ENCODE measurements at places on chromosomes 1 and 21.

DNA sequence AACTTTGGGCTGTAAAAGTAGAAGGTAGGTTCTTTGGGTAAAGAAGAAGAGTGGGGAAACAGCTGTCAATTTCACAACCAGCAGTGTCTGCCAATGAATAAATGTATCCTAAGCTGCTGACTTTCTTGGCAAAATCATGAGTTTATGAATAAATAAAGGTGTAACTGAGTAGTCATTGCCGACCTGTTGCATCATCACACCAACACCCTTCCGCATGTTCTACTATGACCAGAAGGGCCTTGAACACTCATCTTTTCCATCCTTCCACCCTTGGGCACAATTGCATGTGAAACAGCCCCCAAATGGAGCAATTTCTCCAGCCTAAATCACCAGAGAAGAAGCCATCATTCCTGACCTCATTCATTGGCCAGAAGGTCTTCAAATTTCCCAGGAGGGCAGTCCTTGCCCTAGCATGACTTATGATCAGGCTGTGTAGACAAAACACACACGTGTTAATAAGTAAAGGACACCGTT is 31.2 kb upstream of the QSOX1 start:
- no peak for DNase-seq

DNA sequence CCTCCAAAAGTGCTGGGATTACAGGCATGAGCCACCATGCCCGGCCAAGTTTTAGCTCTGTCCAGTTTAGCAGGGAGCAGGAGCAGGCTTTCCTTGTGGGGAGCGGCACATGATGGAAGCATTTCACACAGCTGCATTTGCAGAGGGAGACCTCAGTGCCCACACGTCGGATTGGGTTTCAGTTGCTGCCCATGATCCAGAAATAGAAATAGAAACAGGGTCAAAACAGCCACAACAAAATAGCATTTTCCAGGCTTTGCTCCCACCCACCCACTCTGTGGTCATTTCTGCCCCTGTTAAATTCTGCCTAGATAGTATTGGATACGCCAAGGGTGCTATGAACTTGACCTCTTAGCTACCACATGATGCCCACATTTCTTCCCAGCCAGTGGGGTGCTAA is 128.4 kb downstream of the CNIH3 start:
- DNase-seq: no peak

- no peak for DNase-seq
These were observed 89.3 kb downstream of the HMCN1 start for GRCh38 chr1:185823467-185823866.

GRCh38 chr1:101081496-101082488 is 56.2 kb upstream of the DPH5 start:
- DNase-seq: no peak

GRCh38 chr1:14887764-14888350 is 265.7 kb upstream of the TMEM51 start:
- no peak for DNase-seq

- DNase-seq: no peak
These were observed 46.4 kb upstream of the SIPA1L2 start for GRCh38 chr1:232676307-232676706.

- no peak for DNase-seq
These were observed 6.8 kb downstream of the BACH1 start for GRCh38 chr21:29305561-29305960.

- no peak for DNase-seq
These were observed 59.2 kb downstream of the IVNS1ABP start for GRCh38 chr1:185257950-185258208.

- DNase-seq: no peak
These were observed 29.1 kb upstream of the NEK2 start for GRCh38 chr1:211704543-211704942.

- no peak for DNase-seq
These were observed 65.4 kb upstream of the CACNA1E start for GRCh38 chr1:181417915-181418314.

- no peak for DNase-seq
These were observed 29.8 kb upstream of the KIAA0040 start for GRCh38 chr1:175222296-175222938.

- DNase-seq: no peak
These were observed 223.6 kb upstream of the ADGRL2 start for GRCh38 chr1:81577004-81577697.

GRCh38 chr1:53304527-53304926 is 23.3 kb downstream of the LRP8 start:
- no peak for DNase-seq

GRCh38 chr1:211577819-211578639 is 932 bp downstream of the SLC30A1 start:
- DNase-seq: peak; percentile 86

GRCh38 chr1:27878787-27879335 is 6.5 kb downstream of the THEMIS2 start:
- DNase-seq: no peak

DNA sequence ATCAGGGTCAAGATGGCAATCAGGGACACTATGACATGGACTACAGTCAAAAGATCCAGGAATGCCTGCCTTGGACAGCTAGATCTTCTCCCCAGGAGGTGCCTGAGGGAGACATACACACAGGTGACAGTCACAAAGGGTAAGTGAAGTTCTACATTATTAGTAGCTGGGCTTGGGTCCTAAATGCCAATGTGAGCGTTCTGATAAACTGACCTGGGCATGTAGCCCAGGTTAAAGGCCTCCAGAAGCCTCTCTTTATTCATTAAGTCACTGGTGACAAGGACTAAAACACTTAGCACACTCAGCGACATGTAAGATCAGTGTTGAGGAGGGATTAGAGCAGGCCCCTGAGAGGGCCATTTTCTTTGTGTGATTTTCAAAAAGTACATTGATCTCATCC is 48.9 kb upstream of the HSD17B7 start:
- DNase-seq: no peak

DNA sequence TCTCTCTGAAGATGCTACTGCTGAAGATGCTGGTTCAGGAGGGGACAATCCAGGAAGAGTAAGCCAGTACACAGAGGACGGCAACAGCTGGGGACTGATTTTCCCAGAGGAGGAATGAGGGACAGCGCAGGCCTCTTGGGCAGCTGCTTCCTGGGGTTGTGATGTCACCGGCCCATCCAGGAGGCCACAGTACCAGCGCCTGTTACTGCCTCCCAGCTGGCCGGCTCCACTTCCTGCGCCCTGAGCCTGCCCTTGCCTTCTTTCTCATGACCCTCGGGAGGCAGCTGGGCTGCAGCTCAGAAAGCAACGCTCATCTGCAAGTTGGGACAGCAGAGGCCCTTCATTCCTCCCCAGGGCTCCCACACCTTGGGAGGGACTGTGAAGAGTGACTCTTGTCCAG is 21.9 kb upstream of the ID3 start:
- peak; percentile 35 for DNase-seq

DNA sequence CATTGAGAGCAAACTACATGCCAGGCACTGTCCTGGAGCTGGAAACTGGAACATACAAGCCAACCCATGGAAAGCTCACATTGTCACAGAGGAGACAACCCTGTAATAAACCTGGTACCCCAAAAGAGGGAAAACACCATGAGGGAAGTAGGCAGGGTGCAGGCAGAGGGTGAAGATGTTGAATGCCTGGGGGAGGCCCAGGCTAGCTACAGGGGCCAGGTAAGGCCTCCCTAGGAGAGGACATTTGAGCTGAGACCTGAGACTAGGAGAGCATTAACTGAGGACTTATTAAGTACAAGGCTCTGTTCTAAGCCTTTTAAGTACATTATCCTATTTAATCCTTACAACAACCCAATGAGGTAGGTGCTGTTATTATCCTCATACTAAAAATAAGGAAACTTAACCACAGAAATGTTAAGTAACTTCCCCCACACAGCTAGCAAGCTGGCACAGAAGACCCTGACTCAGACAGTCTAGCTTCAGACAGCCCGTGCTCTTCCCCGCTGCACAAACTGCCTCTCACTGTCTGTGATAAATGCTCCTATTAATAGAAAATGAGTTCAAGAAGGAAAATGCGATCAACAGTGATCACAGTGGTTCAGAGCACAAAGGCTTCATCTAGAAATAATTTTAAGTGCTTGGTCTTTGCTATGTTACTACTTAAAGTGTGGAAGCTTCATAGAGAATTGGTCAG is 41.8 kb downstream of the ZNF281 start:
- DNase-seq: peak; percentile 60

- DNase-seq: no peak
These were observed 35.9 kb downstream of the VPS26C start for GRCh38 chr21:37231249-37231645.

DNA sequence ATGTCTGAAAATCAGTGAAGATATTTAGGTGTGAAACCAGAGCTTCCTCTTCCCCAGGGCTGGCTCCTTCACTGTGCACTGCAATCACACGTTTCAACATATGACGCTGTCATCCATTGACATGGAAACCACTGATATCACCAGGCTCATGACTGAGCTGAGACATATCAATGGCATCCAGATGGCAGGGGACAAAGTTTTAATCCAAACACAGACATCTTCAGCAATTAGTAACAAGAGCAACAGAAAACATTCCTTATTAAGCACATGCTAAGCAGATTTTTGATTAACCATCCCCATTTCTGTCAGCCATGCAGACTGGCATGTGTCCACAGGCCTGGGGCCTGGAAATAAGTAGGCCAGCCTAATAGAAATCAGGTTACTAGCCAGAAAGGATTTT is 108.0 kb upstream of the ADAR start:
- DNase-seq: peak; percentile 74

DNA sequence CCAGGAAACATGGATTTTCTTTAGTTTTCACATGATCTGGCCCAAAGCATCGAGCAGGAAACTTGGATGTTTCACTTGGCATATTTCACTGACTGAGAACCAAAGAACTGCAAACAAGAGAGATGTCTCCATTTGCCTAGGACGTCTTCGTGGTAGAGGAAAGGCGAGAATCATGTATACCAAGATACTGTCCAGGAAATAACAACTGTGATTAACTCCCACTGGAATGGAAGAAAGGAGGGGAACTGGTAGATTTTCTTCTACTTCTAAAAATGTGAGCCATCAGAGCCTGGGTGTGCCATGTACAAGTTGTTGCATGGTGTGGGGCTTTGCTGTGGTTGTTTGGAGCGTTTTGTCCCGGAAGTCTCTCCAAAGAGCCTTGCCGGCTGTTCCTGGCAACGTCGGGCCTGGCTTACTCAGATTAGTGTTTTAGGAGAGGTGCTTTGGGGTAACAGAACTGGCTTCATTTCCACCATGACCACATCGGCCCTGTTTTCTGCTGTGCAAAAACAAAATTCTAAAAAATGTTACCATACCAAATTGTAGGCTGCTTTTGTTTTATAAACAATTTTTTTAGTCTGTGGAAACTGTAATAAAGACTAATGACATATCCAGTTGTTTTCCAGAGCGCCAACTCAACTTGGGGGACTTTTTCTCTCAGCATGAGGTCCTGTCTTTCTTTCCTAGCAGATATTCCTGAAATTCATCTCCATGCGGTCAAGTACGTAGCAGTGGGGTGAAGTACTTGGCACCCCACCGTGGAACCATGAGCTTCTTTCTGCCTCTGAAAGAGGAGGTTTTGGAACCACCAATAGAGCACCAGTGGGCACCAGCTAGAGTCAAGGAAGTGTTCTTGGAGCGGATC is 118.3 kb downstream of the TM2D1 start:
- no peak for DNase-seq

- no peak for DNase-seq
These were observed 68.3 kb downstream of the PRRX1 start for GRCh38 chr1:170732252-170732588.

GRCh38 chr1:234231061-234231892 is 142.0 kb upstream of the COA6 start:
- DNase-seq: peak; percentile 48

DNA sequence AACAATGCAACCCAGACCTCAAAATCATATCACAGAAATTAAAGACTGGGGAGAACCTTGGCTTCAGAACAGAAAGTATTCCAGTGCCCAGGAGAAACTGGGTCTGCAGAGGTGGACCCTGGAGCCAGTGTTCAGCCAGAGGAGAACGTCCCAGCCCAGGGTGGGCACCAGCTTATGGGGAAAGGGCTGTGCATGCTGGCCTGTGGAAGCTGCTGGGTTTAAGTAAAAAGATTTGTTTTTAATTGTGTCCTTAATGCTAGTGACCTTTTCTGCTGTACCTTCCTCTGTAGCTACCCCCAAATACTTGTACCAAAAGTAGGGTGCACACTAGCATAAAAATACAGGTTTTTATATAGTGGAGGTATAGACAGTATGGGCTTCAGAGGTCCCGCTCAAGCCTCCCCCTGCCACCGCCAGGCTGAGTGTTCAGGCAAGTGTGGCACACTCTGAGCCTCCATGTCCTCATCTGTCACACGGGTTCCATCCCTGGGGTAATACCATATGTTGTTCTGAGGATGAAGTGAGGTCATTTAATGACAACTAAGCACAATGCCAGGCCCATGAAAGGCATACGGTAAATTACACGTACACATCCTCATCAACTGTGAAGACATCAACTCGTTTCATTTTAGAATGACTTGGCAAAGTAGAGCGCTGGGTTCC is 47.0 kb downstream of the SLC37A1 start:
- peak; percentile 54 for DNase-seq

- no peak for DNase-seq
These were observed 779.6 kb upstream of the PRMT6 start for GRCh38 chr1:106276871-106277270.

- DNase-seq: no peak
These were observed 72.7 kb downstream of the HUNK start for GRCh38 chr21:31945546-31945945.

DNA sequence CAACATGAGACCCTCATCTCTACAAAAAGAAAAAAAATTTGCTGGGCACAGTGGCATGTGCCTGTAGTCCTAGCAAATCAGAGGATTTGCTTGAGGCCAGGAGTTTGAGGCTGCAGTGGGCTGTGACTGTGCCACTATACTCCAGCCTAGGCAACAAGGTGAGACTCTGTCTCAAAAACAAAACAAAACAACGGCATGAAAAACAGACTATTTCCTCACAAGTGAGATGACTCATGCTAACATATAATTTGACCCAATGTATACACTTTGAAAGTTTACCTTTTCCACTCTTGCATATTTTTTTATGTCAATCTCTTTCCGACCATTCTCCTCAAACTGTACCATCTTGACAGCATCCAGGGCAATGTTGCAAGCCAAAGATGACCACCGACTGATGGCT is 17.5 kb downstream of the CCT3 start:
- DNase-seq: no peak
